ENCODE measurements at places on chromosomes 11 and 22.

- peaks cover 4% of the 10 kb centered on the region for H3K4me1 ChIP-seq
- no peak for ATAC-seq
- no peak overlapping the region for H3K4me3 ChIP-seq
Observed at GRCh38 chr11:112178936-112179335, 3.6 kb downstream of the BCO2 start.

DNA sequence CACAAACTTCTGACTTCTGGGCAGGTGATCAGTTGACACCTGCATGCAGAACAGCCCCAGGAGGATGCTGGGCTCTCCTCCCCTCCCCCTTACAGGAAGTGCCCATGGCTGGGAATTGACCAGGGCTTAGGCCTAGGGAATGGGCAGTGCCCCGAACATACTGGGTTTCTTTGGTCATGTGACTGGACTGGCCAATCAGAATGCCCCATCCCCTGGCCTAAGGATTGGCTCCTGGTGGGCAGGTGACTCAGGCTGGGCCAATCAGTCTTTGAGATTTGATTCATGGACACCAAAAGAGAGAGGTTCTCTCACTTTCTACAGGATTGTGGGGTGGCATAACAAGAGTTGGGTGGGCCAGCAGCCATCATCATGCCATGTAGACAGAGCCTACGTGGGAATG lies 37.1 kb downstream of the MCM5 start:
- no peaks in the 10 kb centered on the region for H3K36me3 ChIP-seq
- no peak overlapping the region for H3K4me3 ChIP-seq
- H3K27me3 ChIP-seq = no peaks in the 10 kb centered on the region
- no peak for ATAC-seq
- peaks cover 5% of the 10 kb centered on the region for H3K4me1 ChIP-seq

DNA sequence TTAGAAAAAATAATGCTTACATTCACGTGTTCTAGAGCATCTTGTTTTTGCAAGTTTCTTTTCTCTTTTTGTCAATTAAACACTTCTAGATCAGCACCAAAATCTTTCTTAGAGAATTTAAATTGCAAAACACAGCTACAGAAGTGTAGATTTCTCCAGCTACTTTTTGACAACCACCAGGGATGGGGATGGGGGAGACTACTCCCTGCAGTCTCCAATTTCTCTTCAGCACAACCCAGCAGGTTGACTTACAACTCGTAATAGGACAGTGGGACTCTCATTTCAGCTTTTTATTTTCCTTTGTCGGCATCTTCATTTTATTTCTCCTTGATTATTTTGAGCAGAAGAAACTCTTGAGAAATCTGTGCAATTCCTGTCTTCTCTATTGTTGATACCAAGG lies 441.2 kb downstream of the LRRC4C start:
- H3K27me3 ChIP-seq = peaks cover 8% of the 10 kb centered on the region
- H3K4me1 ChIP-seq = no peaks in the 10 kb centered on the region
- H3K27ac ChIP-seq = no peak overlapping the region
- H3K4me3 ChIP-seq = no peak overlapping the region
- no peaks in the 10 kb centered on the region for H3K36me3 ChIP-seq

DNA sequence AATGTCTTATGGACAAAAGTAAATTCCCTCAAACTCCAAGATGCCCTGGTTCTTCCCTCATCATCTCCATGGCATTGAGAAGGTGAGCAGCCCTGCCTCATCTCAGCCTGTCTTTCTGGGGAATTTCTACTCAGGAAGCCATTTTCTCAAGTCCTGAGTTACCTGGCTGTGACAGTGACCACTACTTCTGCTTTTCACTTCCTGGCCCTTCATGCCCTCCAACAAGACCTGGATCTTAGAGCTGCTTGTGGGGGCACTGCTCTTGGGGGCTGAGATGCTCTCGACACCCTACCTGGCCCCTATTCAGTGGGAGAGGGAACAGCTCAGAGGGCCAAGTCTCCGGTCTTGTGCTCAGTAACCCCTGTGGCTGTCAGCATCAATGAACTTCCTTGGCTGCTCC lies 5.5 kb upstream of the IGSF22 start:
- H3K36me3 ChIP-seq = no peaks in the 10 kb centered on the region
- H3K4me3 ChIP-seq = no peak overlapping the region
- no peaks in the 10 kb centered on the region for H3K4me1 ChIP-seq
- peaks cover 5% of the 10 kb centered on the region for H3K27me3 ChIP-seq
- no peak for ATAC-seq

DNA sequence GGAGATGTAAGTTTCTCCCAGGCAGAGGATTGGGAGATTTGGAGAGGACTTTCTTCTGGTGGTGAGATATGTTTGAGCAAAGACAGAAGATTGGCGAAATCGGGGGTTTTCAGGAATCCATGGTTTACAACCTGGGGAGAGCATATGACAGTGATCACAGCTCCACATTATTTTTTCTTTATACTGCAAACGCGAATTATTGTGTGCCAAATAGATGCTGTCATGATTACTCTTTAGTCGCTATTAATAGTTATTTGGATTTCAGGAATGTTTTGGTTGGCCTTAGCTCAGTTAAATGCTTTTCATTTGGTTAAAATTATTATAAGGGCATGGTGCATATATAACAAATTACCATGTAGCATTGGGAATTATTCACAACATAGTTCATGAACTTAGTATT lies 15.2 kb downstream of the ATXN10 start:
- H3K36me3 ChIP-seq = no peaks in the 10 kb centered on the region
- ATAC-seq = no peak
- H3K4me3 ChIP-seq = no peak overlapping the region
- no peaks in the 10 kb centered on the region for H3K27me3 ChIP-seq

GRCh38 chr11:45104006-45104789 lies 42.2 kb upstream of the PRDM11 start:
- no peaks in the 10 kb centered on the region for H3K4me1 ChIP-seq
- H3K27ac ChIP-seq = no peak overlapping the region
- no peak overlapping the region for H3K4me3 ChIP-seq
- no peak for ATAC-seq
- peaks cover 32% of the 10 kb centered on the region for H3K27me3 ChIP-seq
- H3K36me3 ChIP-seq = no peaks in the 10 kb centered on the region

GRCh38 chr11:34454308-34455032 lies 15.7 kb downstream of the CAT start:
- H3K27ac ChIP-seq = no peak overlapping the region
- no peak for ATAC-seq
- no peak overlapping the region for H3K4me3 ChIP-seq
- no peaks in the 10 kb centered on the region for H3K27me3 ChIP-seq
- no peaks in the 10 kb centered on the region for H3K4me1 ChIP-seq

GRCh38 chr11:134502153-134502550 lies 90.1 kb upstream of the B3GAT1 start:
- no peaks in the 10 kb centered on the region for H3K36me3 ChIP-seq
- no peak overlapping the region for H3K4me3 ChIP-seq
- no peaks in the 10 kb centered on the region for H3K4me1 ChIP-seq
- no peak for ATAC-seq

GRCh38 chr11:132578580-132578979 lies 953.7 kb downstream of the OPCML start:
- no peak overlapping the region for H3K4me3 ChIP-seq
- H3K36me3 ChIP-seq = no peaks in the 10 kb centered on the region
- no peak for ATAC-seq
- H3K27ac ChIP-seq = no peak overlapping the region
- no peaks in the 10 kb centered on the region for H3K27me3 ChIP-seq
- no peaks in the 10 kb centered on the region for H3K4me1 ChIP-seq

DNA sequence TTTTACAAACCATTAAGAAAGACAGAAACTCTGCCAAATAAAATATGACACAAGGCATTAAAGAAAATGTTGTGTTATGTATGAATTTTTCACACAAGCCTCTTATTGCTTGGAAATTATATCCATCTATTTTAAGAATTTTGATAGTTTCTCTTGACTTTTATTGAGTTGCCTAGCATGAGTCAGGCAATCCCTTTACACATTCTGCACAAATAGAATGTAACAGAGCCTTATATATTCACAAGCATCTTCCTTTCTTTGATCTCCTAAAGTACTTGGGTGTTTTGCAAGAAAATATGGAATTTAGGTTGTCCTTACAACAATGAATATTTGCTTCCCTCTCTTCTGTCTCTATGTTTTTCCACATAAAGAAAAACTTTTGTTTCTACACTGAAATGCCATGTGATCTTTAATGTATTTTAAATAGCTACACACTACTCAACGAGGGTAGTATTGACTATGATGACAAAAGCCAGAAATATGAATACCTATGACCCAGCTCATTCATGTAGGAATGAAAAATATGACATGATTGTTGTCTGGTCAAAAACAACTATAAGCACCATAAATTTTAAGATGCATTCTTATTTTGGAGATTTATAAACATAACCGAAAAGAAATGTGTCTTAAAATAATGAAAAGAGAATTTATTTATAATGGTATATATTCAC lies 398.8 kb downstream of the GUCY1A2 start:
- ATAC-seq = no peak
- no peaks in the 10 kb centered on the region for H3K27me3 ChIP-seq
- no peaks in the 10 kb centered on the region for H3K36me3 ChIP-seq
- no peak overlapping the region for H3K4me3 ChIP-seq

All from gastroesophageal sphincter (tissue), 4 donors.